IMR-90 (cell line): ENCODE measurements at places on chromosomes 3 and 15. TPM values are rescaled to one million over a fixed set of nuclear protein-coding genes. Genes with fewer than 3 reads are reported as not detected.
A peak's percentile ranks its signal among the peaks of the same experiment; 100 is the strongest.

- DNase-seq = no peak
These were observed 2.4 kb upstream of the PPP1R14D start for GRCh38 chr15:40830884-40831283.

GRCh38 chr3:152284906-152285305, 16.2 kb downstream of the MBNL1 start:
- no peak for DNase-seq

DNA sequence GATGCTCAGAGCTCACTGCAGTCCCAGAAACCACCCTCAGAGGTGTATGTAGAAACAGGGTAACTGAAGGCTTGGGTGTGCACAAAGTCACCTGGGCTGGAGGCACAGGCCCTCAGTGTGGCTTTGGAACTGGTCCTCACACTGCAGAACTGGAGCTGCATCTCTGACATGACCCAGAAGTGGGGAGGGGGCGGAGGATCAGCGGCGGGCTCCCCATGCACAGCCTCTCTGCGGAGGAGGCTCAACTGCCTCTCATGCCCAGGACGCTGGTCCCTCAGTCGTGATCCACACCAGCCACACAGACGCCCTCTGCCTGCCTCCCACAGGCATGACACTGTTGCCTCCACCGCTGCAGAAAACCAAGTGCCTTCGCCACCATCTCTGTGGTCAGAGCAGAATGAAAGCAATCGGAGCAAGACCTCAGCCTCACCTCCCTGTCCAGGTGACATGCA, 73.7 kb downstream of the TM2D3 start:
- DNase-seq = no peak

DNA sequence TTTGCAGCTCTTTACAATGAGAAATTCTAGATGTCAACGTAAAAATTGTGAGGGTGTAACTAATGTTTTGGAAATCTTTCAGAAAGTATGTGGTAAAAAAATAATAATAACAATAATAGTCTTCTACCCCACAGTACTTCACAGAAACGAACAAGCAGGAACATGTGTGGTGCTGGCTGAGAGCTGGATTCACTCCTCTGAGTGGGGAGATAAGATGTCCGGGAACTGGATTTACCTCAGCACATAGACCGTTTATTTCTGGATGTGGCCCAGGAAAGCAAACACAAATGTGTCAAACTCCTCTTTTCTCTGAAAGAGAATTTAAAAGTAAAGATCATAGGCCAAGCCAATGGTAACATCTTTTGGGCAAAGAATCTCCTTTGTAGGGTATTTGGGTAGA, 103.4 kb downstream of the SLC49A4 start:
- no peak for DNase-seq

DNA sequence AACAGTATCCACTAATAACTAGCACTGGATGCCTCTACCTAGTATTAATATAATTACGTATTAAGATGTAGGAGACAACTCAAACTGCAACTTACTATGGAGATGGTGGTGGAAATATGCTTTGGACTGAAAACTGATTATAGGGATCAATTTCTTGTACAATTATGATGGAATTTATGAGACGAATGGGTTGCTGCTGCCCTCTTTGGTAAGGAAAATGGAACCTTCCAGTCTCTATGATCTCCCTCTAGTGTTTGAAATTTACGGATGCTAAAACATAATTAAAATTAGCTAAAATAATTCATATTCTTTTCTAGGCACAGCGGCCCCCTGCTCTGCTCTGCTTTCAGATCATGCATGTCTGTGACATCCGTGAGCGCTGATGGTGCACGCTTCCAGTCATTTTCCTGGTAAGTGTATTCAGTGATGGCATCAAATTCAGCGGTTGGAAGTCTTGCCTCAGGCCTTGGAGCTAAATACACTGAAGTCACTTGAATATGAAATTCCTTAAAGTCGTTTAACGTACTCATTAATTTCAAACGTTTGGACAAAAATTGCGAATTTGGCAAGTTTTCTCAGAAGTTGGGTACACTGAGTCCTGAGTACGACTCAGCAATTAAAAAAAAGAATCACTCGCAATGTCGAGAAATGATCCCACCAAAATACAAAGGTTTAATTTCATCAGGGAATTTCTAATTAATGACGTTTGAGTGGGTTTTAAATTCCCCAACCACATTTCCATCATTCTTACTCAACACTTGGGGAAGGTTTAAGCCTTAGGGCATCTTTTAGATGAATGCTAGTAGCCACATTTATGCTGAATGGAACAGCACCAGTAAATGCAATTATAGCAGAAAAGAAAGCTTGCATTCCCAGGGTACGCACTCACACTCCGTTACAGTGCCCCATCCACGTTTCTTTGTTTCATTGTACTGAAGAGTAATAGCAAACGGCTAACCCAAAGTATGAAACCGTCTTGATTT, 132.6 kb downstream of the NR2F2 start:
- DNase-seq = peak; percentile 15

GRCh38 chr3:20307383-20307782, 121.4 kb upstream of the SGO1 start:
- no peak for DNase-seq

GRCh38 chr15:54017251-54017650, 39.0 kb downstream of the UNC13C start:
- DNase-seq = no peak

GRCh38 chr15:52505151-52505550, 23.5 kb downstream of the MYO5A start:
- no peak for DNase-seq

DNA sequence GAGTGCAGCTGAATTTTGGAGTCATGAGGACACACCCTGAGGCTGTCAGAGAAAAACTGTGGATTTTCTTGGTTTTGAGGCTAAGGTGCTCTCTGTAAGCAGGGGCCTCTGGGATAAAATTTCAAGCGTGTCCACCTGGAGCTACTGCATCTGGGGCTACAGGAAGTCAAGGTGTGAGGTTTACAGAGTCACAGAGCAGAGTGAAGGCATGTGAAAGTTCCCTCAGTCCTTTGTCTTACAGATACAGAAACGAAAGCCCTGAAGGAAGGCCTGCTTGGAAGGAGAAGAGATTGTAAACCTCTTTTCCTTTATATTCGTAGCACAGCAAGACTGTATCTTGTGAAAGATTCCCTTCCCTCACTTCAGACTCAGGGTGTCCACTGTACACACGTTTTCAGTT, 138.6 kb downstream of the OPA1 start:
- no peak for DNase-seq

DNA sequence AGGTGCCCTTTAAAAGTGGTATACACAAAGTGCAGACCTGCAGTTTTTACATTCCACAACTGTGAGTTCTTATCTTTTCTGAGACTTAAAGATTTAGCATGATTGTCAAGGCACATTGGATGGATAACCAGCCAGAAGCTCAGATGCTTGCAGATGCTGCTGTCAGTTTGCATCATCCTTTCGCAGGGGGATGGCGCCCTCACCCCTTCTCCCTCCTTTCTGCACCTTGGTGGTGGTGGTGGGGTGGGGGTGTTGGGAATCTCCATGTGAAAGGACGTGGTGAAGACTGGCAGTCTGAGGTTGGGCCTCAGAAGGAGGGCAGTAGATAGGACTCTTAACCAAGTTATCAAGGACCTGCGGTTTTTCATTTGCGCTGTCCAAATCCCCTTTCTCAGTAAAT, 309.6 kb upstream of the SEMA6D start:
- no peak for DNase-seq

DNA sequence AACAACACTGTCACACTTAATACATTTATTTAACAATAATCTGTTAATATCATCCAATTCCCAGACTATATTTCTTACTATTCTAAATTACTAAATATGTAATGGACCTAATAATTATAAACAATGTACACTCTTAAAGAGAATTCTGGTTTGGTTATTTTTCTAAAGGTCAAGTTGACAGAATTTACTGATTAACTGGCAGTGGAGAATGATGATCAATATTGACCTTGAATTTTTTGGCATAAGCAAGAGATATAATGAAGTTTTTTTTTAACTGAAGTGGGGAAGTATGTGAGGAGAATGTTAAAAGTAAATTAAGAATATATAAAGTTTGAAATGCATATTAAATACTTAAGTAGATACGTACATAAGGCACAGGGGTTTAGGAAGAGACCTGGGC, 33.8 kb downstream of the BCHE start:
- no peak for DNase-seq

DNA sequence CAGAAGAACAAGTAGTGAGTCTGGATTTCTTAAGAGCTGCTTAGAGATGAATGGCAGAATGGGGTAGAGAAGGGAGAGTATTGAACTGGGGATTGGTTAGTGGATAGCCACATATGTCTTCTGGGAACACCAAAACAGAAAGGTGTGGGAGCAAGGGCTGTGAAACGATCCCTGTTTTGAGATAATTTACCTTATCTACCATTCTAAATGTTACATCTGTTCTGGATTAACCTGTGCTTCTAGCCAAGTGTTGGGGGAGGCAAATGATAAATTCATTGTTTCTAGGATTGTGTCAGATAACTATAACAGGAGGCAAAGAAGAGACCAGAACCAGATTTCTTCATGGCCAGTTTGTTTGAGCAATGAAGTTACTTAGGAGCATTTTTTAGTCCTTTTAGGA, 8.4 kb downstream of the NR1D2 start:
- DNase-seq = no peak

GRCh38 chr15:85289677-85290365, 90.6 kb upstream of the AKAP13 start:
- peak; percentile 31 for DNase-seq

DNA sequence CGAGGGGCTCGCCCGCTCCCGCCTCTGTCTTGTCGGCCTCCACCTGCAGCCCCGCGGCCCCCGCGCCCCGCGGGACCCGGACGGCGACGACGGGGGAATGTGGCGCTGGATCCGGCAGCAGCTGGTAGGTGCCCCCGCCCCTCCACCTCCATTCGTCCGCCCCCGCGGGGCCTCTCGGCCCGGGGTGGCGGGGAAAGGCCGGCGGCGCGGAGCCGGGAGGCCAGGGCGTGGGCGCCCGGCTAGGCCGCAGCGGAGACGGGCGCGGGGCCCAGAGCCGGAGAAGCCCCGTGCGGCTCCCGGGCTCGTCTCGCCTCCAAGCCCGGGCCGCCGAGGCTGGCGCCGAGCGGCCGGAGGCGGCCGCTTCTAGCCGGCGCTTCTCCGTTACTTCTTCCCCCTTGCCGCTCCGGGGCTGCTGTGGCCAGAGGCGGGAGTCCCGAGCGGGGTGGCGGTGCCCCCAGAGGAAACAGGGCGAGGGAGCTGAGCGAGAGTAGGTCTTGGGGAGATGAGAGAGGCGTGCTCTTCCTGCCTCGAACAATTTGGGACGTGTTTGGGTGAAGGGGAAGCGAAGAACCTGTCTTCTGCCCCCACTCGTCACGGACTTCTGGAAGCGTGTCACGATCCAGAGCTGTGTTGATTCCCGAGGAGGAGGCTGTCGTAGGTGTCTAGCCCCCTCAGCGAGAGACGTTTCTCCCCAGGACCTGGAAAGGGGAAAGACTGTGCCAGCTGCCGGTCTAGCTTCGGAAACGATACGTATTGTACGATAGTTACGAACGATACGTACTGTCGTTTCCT, 555 bp downstream of the ATP11B start:
- peak; percentile 37 for DNase-seq

DNA sequence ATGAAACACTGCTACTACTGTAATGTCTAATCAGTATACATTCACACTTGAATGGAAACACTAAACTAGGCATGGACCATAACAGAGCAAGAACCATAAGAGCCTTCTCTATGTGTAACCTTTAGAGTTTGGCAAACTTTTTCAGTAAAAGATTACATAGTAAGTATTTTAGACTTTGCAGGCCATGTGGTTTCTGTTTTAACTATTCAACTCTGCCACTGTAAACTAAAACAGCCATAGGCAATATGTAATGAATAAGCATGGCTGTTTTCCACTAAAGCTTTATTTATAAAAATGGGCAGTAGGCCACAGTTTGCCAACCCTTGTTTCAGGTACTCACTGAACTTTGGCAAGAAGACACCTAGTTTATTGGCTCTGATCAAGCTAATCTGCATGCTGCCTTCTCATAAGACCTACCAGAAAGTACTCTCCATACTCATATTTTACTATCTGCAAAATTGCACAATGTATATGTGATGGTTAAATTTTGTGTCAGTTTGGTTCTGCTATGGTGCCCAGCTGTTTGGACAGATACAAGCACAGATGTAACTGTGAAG, 46.0 kb downstream of the UACA start:
- DNase-seq = peak; percentile 42

DNA sequence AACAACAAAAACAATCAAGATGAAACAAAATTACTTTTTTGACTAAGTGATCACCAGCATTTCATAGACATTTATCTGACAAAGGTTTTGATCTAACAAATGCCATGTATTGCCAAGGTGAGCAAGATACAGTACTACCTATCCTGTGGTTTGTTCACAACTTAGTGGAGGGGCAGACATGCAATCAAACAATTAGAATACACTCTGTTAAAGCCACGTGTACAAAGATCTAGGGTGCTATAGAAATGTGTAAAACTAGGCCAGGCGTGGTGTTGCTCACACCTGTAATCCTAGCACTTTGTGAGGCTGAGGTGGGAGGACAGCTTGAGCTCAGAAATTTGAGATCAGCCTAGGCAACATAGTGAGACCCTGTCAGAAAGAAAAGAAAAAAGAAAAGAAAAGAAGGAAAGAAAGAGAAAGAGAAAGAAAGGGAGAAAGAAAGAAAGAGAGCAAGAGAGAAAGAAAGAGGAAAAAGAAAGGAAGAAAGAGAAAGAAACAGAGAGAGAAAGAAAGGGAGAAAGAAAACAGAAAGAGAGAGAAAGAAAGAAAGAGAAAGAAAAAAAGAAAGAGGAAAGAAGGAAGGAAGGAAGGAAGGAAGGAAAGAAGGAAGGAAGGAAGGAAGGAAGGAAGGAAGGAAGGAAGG, 1.4 kb upstream of the TRIM69 start:
- DNase-seq = no peak

GRCh38 chr3:108146139-108146538, 55.3 kb upstream of the CD47 start:
- DNase-seq = no peak

DNA sequence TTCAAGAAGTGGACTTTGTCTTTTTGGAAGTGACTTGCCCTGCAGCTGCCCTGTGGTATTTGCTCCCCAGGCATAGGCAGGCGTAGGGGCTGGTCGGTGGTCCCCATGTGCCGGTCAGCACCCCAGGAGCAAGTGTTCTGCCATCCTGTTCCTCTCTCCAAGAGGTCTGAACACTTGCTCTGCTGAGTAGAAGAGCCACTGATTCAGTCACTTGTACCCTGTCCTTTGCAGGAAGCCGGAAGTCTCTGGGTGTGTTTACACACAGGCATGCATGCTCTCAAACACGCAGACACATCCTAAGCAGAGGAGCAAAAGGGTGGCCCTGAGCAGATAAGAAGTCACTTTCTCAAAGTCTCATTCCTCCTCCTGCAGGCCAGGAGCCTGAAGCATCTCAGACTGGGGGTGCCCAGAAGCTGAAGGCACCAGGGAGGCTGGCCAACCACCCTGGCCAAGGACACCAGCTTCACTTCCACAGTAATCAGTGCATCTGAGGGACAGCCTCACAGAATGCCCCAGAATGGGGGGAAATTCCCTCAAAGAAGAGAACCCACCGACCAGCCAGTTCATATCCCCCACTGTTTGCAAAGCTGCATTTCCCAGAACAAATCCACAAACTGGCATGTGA, 88.7 kb upstream of the POMGNT2 start:
- DNase-seq = no peak

CCDC80 gene
- 356 and 418 TPM in 2 replicates for polyA plus RNA-seq

CAMKV gene
- polyA plus RNA-seq = not detected in 2 replicates

MB21D2 gene
- 13.6 and 14.6 TPM in 2 replicates for polyA plus RNA-seq

ERC2 gene
- polyA plus RNA-seq = 0.14 and 0.17 TPM in 2 replicates

ADAMTSL3 gene
- 0.02 TPM in 1 of 2 replicates, not detected in the other for polyA plus RNA-seq

ZNF197 gene
- polyA plus RNA-seq = 4.1 and 5.0 TPM in 2 replicates

RASL12 gene
- polyA plus RNA-seq = 0.19 and 0.22 TPM in 2 replicates

TUSC7 gene
- not detected in 2 replicates for polyA plus RNA-seq

INSYN1 gene
- polyA plus RNA-seq = 0.34 and 0.49 TPM in 2 replicates

CA12 gene
- polyA plus RNA-seq = 52.6 and 55.2 TPM in 2 replicates

A4GNT gene
- not detected in 2 replicates for polyA plus RNA-seq

EPHA6 gene
- not detected in 2 replicates for polyA plus RNA-seq

CPLX3 gene
- not detected in 2 replicates for polyA plus RNA-seq

C3orf22 gene
- not detected in 2 replicates for polyA plus RNA-seq

GOLGA6L10 gene
- 0.62 and 0.79 TPM in 2 replicates for polyA plus RNA-seq
